Activated naive CD4-positive, alpha-beta T cell (primary cell): ENCODE measurements at places on chromosomes 7 and 10.

GRCh38 chr7:80771523-80771922 is 133.1 kb downstream of the CD36 start:
- no peak for DNase-seq

DNA sequence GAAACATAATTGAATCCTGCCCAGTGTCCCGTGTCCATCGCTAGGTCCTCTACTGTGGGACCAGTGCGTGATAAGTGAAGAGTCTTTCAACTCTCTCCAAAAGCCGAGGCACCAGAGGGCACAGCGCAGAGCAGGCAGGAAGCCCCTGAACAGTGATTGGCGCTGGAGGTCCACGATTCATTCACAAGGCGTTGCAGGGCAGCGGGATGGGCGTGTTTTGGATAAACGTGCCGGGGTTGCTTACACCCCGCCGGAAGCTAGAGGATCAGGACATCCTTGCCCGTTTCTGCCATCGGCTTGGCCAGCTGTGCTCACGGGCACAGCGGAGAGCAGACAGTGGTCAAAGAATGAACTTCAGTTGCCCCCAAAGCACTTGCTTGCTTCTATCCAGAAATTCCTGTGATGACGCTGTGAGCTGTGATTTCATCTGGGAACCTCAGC is 86.0 kb upstream of the PFKP start:
- no peak for DNase-seq

GRCh38 chr10:7702288-7702812 is 766 bp upstream of the ITIH2 start:
- no peak for DNase-seq

DNA sequence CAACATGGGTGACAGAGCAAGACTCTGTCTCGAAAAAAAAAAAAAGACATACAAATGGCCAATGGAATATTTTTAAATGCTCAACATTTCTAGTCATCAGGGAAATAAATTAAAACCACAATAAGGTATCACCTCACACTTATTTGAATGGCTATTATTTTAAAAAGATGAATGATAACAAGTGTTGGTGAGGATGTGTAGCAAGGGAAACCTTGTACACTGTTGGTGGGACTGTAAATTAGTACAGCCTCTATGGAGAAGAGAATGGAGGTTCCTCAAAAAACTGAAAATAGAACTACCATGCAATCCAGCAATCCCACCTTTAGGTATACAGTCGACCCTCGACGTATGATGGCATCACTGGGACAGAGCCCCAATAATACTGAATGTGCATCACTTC is 65.4 kb upstream of the DIP2C start:
- DNase-seq, result no peak

- DNase-seq, result no peak
Observed at GRCh38 chr7:1403638-1404459, 55.4 kb downstream of the MICALL2 start.
